ENCODE measurements at places on chromosomes 2 and 18.

DNA sequence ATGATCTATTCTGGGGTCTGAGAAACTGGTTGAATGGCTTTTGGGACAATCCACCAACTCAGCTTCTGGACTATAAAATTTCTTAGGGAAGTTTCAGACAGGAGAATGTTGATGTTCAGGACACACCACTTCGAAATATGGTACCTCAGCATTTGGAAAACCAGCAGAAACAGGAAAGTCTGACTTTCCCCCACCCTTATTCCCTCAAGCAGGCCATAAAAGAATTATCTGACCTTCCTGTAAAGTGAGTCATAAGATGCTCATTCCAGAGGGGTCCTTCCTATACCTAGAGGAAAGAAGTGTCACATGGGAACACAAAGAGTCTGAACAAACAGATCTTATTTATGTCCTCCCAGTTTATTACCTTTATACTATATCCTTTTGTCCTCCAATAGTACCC, 415.0 kb downstream of the CPS1 start:
- no peak for DNase-seq

DNA sequence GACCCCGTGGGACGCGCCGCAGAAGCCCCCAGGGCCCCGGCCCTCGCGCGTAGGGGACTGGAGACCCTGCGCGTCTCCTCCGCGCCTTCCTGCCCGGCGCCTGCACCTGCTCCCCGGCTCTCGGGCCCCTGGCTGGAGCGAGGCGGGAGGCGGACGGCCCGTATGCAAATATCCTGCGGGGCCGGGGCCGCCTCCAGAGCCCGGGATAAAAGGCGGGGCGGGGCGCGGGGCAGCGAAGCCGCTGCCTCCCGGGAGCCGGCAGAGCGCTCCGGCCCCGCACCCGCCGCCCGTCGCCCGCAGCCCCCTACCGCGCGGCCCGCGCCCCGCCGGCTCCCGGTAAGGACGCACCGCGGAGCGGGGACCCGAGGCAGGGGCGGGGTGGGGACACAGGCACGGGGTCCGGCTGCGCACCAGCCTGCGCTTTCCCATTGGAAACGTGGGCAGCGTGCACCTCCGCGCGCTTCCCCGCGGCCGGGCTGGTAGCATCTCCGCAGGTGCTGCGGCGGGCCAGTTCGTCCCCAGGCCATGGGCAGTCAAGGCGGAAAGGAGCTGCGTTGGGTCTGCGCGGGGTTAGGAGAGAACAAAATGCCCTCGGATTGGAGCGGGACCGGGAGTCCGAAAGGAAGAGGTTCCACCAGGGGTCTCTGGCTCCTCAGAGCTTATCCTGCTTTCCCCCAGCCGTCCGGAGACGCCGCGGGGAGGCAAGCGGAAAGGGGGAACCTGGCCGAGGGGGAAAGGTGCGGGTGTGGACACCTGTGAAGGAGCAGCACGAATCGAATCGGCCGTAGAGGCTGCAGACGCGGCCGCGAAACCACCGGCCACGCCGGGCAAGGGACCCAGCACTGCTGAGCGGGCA, at the start of gene ATP6V1C2:
Gene ATP6V1C2, plus strand, starts transcription at position 235 of the 856 bp plus-strand sequence. CDS start 1,220 bp downstream, outside the sequence.
- no peak for DNase-seq

DNA sequence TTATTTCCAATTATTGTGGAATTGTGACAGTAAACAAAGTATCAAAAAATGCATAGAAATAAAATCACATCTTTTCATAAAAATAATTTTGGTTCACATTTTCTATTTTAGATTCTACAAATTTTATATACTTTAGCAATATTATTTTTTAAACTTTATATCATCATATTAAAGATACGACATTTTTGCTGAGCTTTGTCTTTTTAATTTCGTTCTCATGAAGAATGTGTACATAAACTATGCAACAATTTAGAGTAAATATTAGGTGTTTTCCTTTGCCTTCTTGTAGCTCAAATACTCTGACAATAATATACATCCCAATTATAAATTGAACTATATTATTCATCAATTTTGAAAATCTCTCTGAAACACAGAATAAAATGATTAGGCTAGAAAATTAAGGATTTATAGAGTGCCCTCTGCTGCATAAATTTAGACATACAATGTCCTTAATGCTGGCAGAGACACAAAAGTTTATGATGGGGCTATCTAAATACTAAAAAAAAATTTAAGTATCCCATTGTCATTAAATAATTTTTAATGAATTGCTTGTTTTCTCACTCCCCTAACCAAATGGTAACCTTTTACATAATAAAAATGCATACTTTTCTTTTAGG, 45.7 kb downstream of the CCDC102B start:
- no peak for DNase-seq

DNA sequence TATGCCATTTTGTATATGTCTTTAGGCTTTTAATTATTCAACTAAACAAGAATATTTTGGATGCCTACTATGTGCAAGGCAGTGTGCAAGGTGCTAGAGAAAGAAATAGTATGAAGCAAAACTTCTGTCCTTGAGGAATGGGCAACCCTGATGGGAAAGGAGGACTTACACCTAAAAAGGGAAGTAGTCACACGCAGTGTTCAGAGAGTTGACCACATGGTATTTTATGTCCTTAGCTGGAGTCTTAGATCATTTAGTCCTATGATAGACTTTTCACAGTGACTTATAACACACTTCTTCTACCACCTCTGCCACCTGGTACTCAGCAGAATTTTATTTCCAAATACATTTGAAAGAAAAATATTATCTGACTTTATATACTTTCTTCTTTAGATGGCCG, 291.6 kb downstream of the PLCL1 start:
- no peak for DNase-seq

GRCh38 chr18:25392192-25392591, 40.2 kb upstream of the ZNF521 start:
- no peak for DNase-seq
